ENCODE measurements at places on chromosomes 16 and 17. TPM values are rescaled to one million over a fixed set of nuclear protein-coding genes. Genes with fewer than 3 reads are reported as not detected.

Gene TBC1D3K
- total RNA-seq, result not detected

Gene PYDC1
- total RNA-seq, result not detected

Gene CCL1
- 25.6 TPM for total RNA-seq

Gene NOG
- total RNA-seq, result not detected

Gene CDH16
- total RNA-seq, result not detected

Gene RAB11FIP4
- 23.9 TPM for total RNA-seq

Gene RUNDC1
- total RNA-seq, result 17.4 TPM

Gene SHBG
- total RNA-seq, result not detected

Gene MLX
- 60.4 TPM for total RNA-seq

Gene RAB37
- 51.7 TPM for total RNA-seq

Gene SLC52A1
- total RNA-seq, result 0.84 TPM

Gene TBC1D3C
- not detected for total RNA-seq

Gene HOXB8
- total RNA-seq, result 1.4 TPM

Gene SCNN1B
- not detected for total RNA-seq

Gene TERF2IP
- total RNA-seq, result 91.4 TPM

Gene FOXN1
- total RNA-seq, result not detected

Gene ACSM2B
- not detected for total RNA-seq

Gene OR4D1
- 0.12 TPM for total RNA-seq

Gene USP43
- total RNA-seq, result 0.28 TPM

Gene INCA1
- total RNA-seq, result 0.23 TPM

Gene CLEC19A
- not detected for total RNA-seq

Gene CISD3
- 51.3 TPM for total RNA-seq

Gene HBM
- total RNA-seq, result not detected

Gene NARF
- total RNA-seq, result 114 TPM

Gene DHRS7C
- total RNA-seq, result not detected

Gene KRTAP9-4
- not detected for total RNA-seq

Gene SMIM36
- not detected for total RNA-seq

Gene ZC3H7A
- total RNA-seq, result 70.7 TPM

Gene TMEM88
- total RNA-seq, result 1.2 TPM

Gene ZSCAN10
- total RNA-seq, result 0.21 TPM

Gene CHST4
- not detected for total RNA-seq

Gene TMC5
- total RNA-seq, result 0.09 TPM

Gene TNFRSF17
- not detected for total RNA-seq

Gene CACNG5
- not detected for total RNA-seq

Gene GJC1
- 3.7 TPM for total RNA-seq

Gene TELO2
- 63.8 TPM for total RNA-seq

Gene TAC4
- total RNA-seq, result not detected

Gene MYH2
- not detected for total RNA-seq

Gene AATF
- 78.7 TPM for total RNA-seq

Gene KRT39
- total RNA-seq, result not detected

Gene KCTD11
- 6.1 TPM for total RNA-seq

Gene TMED6
- total RNA-seq, result 1.5 TPM

Gene IL4R
- total RNA-seq, result 190 TPM

Gene NOD2
- 6.5 TPM for total RNA-seq

Gene GJD3
- total RNA-seq, result not detected

Gene KRT40
- not detected for total RNA-seq

Gene METTL9
- 86.6 TPM for total RNA-seq

Gene SDK2
- 0.09 TPM for total RNA-seq

Gene SLC35G6
- total RNA-seq, result not detected

Gene SLX4
- 19.0 TPM for total RNA-seq

Gene CKLF
- total RNA-seq, result 220 TPM

Gene ITGB3
- 0.21 TPM for total RNA-seq

Gene GSDMA
- total RNA-seq, result not detected

Gene HBQ1
- not detected for total RNA-seq

Gene USP36
- 84.5 TPM for total RNA-seq

Gene KRT32
- not detected for total RNA-seq

Gene ALDOC
- total RNA-seq, result 36.9 TPM
